Stimulated activated CD8-positive, alpha-beta memory T cell treated with anti-CD3 and anti-CD28 coated beads, Interleukin-7, amount 100 ng/mL, for 1 hour (primary cell): ENCODE measurements at places on chromosomes 16 and 17.

- DNase-seq = no peak
Measured at GRCh38 chr17:81722184-81723120, 10.4 kb downstream of the SLC25A10 start.

GRCh38 chr17:47197821-47198220, 8.7 kb upstream of the CDC27 start:
- no peak for DNase-seq

DNA sequence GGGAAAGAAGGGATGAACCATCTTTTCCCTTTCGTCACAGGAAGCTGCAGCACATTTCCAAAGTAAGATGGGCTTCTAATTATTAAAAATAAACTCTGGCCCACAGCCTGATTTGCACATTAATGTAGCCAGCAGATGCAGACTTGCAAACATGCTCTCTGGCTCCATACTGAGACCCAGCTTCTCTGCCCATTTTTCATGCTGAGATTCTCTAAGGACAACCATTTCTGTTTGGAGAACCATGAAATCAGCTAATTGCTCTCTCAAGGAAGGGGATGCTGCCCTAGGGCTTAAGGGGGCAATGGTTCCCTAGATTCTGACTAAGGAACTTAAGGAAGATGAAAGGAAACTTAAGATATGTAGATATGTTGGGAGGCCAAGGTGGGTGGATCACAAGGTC, 63.0 kb upstream of the CES5A start:
- no peak for DNase-seq

DNA sequence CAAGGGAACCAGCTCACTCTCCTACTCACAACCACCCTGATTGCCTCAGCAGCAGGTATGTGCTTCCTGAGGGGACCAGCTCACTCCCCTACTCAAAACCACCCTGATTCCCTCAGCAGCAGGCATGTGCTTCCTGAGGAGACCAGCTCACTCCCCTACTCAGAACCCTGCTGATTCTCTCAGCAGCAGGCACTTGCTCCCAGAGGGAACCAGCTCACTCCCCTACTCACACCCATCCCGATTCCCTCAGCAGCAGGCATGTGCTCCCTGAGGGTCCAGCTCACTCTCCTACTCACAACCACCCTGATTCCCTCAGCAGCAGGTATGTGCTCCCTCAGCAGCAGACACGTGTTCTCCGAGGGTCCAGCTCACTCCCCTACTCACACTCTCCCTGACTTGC, 26.1 kb upstream of the COG7 start:
- DNase-seq = no peak

DNA sequence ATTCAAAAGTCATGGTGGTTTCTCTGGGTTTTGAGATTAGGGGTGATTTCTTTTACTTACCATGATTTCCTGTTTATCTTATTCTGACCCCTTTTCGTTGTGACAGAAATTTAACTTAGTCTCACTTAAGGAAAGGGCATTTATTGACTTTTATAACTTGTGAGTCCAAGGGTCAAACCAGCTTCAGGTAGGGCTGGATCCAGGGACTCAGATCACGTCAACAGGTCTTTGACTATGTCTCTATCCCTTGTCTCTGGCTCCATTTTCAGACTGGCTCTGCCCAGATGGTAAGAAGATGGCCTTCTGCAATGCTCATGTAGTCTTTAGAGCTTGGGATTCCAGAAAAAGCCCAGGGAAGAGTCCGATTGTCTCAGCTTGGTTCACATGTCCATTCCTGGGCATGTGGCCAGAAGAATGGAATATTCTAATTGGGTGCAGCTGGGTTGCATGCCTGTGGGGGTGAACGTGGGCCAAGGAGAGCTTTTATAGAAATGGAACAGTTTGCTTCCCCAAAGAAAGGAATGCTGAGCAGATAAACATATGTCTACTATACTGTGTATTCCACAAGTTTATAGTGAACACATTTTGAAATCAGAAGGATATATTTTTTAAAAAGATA, 13.4 kb downstream of the USP43 start:
- DNase-seq = no peak

GRCh38 chr16:50644729-50645128, 36.4 kb downstream of the SNX20 start:
- DNase-seq = no peak

DNA sequence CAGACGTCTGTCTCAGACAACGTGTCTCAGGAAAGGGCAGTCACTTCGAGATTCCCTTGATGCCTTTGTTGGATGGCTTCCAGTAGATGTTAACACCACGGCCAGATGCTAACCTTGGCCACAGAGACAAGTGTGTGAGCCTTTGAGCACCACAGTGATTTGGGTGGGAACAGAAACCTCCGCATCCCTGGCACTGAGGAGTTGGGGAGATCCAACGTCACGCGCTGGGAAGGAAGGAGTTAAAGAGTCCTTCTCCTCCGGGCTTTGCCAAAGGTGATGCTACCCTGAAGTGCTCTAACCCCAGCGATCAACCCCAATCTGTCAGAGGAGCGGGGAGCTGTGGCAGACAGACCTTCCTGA, 3.0 kb upstream of the ABR start:
- DNase-seq = no peak

DNA sequence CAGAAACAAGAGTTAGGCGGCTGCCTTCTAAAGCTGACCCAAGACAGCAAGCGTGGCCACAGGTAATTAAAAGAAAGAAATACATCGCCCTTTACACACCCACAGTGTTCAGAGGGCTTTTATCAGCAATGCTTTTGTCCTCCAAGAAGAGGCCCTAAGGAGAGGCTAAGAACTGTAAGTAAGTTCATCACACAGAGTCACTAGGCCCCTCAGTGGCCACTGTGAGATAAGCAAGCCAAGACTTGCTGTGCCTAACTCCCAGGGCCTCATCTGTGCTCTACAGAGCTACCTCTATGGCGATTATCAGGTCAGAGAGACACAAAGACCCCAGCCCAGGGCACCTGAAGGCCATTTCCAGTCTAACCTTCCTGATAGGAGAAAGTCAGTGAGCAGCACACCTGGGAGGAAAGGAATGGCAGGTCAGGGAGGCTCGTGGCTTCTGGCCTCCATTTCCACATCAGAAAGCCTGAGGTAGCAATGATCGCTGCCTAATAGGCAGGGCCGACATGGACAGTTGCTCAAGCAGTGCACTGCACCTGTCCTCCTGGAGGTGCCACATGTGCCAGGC, 545.2 kb upstream of the CDH11 start:
- DNase-seq = no peak

DNA sequence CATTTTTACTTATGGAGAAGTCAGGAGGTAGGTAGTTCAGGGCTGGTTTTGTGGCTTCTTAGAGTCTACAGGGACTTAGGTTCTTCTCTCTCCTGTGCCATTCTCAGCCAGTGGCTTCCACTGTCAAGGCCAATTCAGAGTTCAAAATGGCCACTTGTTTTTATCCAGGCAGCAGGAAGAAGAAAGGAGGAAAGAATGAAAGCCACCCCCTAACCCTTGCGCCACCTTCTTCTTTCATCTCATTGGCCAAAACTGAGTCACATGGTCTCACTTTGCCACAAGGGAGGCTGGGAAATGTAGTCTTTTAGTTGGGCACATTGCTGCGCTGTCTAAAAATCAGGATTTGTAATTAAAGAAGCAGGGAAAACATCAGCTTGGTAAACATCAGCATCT, 60.8 kb upstream of the MED9 start:
- no peak for DNase-seq

GRCh38 chr17:13378361-13378760, 223.4 kb downstream of the HS3ST3A1 start:
- DNase-seq = no peak

DNA sequence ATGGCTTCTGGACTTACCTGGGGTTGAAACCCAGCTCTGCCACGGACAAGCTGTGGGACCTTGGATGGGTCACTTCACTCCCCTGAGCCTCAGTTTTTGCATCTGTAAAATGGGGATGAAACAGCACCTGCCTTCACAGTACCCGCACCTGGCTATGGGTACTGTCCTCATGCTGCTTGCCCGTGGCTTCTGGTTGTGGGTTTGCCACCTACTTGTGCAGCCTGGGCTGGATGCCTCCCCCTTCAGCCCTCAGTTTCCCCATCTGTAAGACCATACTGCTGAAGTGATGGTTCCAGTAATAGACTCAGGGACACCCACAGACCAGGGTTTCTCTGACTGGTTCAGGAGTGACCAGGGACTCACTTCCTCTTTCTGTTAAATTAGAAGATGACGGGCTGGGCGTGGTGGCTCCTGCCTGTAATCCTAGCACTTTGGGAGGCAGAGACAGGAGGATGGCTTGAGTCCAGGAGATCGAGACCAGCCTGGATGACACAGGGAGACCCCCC, 9.4 kb downstream of the GLIS2 start:
- DNase-seq = no peak

DNA sequence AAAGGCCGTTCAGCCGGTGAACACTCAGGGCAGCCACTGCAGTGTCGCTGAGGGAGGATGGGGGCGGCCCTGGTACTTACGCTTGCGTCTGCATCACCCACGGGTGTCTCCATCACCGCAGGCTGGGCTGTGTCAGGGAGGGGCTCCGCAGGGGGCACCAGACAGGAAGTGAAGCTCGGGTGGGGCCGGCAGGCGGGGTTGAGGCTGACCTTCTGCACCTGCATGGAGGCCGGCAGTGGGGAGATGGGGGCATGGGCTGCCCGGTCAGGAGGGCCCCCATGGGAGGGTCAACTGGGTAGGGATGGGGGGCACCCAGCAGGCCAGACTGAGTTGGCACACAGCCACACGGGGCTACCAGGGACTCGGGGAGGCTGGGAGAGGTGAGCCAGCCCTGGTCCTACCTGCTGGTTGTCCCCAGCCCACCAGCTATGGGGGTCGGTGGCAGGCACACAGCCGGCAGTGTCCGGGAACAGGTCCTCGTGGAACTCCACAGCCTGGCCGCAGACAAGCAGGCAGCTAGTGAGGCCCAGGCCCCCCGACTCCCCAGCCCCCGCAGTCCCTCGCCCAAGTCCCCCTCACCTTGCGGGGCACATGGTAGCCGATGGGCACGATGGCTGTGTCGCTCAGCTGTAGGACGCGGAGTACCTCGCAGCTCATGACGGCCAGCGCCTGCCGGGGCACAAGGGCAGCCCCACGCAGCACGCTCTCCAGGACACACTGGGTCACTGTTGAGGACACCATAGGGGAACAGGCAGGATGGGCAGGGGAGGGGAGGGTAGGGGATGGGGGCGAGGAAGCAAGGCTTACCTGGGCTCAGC, 7.2 kb upstream of the VASN start:
- no peak for DNase-seq

GRCh38 chr16:12573300-12573699, 230.4 kb downstream of the CPPED1 start:
- DNase-seq = no peak

- DNase-seq = no peak
Measured at GRCh38 chr17:35713069-35713728, 18.2 kb upstream of the RASL10B start.

DNA sequence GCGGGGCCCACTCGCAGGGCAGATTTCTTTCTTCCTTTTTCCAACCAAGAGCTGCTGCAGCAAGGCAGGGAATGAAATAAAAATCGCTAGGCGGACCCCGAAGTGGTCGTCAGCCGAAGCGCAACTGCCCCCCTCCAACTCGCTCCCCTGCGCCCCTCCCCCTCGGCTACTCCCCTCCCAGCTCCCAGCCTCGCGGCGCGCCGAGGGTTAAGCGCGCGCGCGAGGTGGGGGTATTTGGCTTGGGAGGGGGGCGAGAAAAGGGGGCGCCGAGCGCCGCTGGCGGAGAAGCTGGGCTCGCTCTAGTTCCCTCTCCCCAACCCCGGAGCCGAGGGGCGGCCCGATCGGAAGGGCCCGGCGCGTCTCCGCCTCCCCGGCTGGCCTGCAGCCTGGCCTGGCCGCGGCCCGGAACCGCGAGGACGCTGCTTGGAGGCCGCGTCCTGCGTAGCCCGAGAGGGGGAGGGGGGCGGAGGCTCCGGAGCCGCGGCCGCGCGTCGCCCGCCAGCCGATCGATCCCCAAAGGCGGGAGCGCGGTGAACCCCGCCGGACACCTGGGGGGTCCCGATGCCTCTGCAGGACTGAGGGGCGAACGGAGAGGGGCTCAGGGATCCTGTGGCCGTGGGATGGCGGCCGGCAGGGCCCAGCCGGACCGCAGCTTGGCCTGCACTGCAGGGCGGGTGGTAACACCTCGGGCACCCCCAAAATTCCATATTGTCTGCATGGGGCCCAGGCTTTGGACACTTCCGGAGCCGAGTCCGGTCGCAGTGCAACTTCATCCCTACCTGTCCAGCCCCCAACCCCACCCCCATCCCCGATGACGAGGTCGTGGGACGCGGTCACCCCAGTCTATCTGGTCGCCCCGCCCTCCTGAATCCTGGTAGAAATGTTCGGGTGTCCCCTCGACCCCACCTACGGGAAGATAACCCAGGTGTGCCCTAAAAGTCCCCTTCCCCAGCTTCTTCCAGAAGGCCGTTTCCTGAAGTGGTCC, 4.9 kb upstream of the CBX4 start:
- no peak for DNase-seq

GRCh38 chr17:38879878-38880665, 10.2 kb downstream of the LASP1 start:
- DNase-seq = no peak

DNA sequence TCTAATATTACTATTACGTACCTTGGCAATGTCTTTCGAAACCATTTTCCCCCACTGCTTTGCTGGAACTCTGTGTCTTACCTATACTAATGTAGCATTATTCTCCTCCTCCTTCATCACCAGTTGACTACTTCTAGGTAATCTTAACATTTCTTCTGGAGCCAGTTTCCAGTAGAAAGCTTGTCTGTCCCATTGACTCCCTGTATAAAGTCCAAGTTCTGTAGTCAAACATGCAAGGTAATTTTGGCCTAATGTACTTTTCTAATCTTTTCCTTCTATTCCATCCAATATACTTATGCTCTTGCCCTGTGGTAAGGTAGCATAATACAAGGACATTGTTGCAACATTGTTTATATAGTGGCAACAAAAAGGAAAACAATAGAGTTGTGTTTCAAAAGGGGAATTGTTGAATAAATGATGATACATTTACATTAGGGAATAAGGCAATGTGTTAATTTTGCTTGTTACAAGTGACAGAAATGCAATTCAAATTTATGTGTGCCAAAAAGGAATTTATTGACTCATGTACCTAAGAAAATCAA, 27.9 kb downstream of the OMG start:
- no peak for DNase-seq

- no peak for DNase-seq
Measured at GRCh38 chr17:31908386-31908785, 6.9 kb upstream of the UTP6 start.

- DNase-seq = no peak
Measured at GRCh38 chr17:31481783-31482081, 90.3 kb downstream of the RAB11FIP4 start.

- no peak for DNase-seq
Measured at GRCh38 chr17:46144246-46144645, 49.0 kb downstream of the KANSL1 start.

- no peak for DNase-seq
Measured at GRCh38 chr16:53061256-53061655, 6.5 kb downstream of the CHD9 start.

- DNase-seq = no peak
Measured at GRCh38 chr17:42287305-42287976, 857 bp upstream of the STAT5A start.

DNA sequence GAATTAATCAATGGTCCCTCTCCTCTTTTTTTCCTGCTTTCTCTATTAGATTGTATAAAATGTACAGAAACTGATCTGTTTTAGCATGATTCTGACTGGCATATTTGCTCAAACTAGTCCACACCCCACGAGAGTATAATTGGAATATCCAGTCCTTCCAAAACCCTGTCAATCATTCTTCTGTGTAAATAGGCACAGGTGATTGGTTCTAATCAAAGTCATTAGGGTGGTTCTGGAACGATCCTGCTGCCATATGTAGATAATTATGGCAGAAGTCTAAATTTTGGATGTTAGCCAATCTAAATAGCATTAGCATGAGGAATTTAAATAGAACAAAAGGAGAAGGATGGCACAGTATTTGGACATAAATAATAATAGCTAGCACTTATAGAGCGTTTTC, 165.7 kb downstream of the SHISA6 start:
- DNase-seq = no peak
